SK-MEL-5 (cell line): ENCODE measurements at places on chromosomes 12 and 14. TPM values are rescaled to one million over a fixed set of nuclear protein-coding genes. Genes with fewer than 3 reads are reported as not detected.
A peak's percentile ranks its signal among the peaks of the same experiment; 100 is the strongest.

RPL10L gene
- not detected in 2 replicates for total RNA-seq

DNA sequence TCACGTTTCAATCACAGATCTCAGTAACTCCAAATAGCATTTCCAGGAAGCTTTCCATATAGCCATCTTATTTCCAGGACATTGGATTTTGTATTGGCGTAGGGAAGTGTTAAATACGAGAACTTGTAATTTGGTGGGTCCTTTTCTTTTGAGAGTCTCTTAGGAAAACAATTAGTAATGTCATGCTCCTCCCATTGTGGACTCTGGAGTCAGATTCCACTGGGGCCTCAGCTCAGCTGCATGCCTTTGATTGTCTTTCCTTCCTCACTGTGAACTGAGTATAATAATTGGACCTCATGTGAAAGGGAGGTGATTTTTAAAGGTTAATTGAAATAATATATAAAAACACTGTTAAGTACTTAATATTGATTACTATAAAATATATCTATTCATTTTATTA, 462.6 kb downstream of the NPAS3 start:
- no peak for DNase-seq

GRCh38 chr12:1993341-1993740, 10.9 kb downstream of the DCP1B start:
- DNase-seq = no peak

GRCh38 chr14:35341751-35342488, 49.7 kb downstream of the PSMA6 start:
- peak; percentile 82 for DNase-seq

DNA sequence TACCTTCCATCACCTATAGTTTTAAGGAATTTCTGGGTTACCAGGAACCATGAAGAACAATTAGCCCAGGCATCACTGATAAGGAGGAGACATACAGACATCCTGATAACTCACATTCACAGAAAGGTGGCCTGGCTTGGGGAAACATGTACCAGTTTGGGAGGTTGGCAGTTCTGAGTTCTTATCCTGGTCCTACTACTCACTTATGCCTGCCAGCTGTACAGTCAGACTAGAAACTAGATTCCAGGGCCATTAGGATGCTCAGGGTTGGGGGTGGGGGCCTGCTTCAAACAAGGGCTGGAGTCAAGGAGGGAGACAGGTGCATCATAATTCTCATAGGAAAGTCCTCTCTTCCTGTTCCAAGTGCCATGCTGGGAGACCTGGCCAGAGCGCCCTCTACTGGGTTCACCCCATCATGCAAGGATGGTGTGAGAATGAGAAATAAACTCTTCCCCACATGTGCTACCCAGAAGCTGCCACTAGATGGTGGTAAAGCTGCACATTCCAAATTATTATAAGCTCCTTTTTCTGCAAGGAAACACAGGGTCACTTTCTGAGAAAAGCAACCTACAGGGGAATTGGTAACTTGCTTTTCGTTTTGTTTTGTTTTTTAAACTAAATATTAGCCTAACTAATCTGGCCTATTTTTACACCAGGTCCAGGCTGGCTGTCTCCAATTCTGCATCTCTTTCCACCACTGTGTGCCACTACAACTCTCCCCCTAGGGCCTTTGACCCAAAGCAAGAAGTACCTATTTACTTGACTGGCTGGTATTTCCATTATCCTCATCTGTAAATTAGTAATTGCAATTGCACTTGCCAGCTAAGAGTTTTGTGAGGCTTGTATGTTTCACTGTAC, 14.5 kb downstream of the OAS2 start:
- peak; percentile 87 for DNase-seq

DNA sequence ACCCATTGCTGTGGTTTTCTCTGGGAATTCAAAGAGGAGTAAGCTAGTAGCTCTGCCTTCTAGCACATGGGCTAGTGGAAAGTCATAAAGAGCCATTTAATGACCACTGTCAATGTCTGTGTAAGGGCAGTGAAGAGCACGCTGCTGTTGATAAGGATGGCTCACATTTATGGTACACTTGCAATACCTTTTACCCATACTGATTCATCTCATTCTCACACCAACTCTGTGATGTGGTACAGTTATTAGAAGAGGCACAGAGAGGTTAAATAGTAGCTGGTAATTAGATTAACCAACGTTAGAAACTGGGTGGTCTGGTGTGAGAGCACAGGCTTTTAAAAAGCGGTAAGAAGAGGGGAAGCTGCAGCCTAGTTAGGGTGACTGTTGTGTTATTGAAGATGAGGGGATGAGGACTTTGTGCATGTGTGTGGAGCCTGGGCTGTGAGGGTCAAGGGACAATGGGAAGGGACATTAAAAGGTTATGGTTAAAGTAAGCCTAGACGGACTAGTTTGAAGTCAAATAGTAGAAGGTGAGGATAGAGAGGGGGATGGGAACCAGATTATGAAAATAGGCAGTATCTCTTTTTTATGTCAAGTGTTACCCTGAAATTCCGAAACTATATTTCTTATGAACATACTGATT, 25.2 kb downstream of the RASSF3 start:
- DNase-seq = no peak

KRT73 gene
- total RNA-seq = not detected in 2 replicates

GZMH gene
- not detected in 2 replicates for total RNA-seq

DNA sequence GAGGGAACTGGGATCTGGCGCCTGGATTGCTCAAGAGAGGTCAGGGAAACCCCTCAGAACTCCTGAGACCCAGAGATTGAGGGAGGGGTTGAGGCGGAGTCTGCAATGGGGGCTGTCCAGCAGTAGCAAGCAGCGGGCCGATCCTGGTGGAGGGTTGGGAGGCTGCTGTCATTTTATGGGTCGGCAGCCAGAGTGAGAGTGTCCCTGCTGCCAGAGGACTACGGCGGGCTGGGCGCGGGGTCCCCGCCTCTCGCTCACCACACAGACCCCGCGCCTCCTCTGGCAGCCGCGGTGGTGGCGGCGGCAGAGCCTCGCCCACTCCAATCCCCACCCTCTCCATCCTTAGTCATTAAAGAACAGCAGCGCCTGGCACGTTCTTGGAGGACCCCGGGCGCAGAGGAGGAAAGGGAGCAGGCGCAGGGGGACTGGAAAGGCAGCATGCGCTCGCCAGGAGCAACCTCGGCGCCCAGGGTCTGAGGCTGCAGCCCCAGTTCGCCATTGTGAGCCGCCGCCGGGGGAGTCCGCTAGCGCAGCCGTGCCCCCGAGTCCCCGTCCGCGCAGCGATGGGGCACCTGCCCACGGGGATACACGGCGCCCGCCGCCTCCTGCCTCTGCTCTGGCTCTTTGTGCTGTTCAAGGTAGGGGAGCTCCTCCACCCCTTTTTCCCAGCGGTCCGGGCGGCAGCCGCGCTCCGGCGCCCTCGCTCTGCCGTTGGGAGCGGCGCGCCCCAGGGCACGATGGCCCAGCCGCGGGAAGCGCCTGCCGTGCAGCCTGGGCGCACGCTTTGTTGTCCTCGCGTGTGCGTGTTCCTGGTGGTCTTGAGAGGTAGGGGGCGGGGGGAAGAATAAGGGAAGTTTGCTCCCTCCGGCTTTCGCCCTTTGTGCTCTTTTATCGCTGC, at the start of gene PTPRO:
PTPRO (plus strand) TSS at position 345 of the 898 bp plus-strand sequence.
- DNase-seq = no peak

MIPOL1 gene
- 3.7 and 6.5 TPM in 2 replicates for total RNA-seq

TMEM179 gene
- 0.32 and 0.88 TPM in 2 replicates for total RNA-seq

DNA sequence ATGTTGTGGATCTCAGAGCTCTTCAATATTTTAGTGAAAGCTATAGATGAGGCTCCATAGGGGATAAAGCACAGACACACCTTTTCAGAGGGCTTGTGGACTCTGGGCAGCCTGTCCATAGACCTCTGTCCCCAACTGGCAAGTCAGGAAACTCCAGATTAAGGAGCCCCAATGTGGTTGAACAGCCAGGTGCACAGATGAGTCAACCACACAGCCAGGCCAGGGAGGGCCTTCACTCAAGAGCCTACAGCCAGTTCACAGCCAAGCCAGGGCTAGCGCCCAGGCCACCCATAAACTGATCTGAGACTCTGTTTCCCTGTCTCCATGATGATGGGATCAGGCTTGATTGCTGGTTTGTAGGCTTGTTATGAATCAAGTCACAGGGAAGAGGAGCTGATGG, 1.0 kb upstream of the BDKRB2 start:
- no peak for DNase-seq

DNA sequence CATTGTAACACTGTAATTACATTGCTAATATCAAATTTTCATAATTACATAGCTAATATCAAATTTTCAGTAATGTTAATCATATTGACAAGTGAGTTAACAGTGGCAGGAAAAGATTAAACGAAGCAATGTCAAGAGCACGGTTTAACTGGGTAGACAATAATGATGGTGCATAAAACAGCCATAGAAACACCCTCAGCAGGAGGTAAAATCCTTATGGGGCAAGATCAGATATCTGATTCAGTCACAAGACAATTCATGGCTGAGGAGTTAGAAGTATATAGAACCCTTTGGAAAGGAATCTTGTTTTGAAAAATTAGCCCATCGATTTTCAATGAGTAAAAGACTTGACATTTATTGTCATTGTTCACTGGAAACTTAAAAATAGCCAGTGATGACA, 190.6 kb downstream of the SLC2A13 start:
- DNase-seq = no peak

DNA sequence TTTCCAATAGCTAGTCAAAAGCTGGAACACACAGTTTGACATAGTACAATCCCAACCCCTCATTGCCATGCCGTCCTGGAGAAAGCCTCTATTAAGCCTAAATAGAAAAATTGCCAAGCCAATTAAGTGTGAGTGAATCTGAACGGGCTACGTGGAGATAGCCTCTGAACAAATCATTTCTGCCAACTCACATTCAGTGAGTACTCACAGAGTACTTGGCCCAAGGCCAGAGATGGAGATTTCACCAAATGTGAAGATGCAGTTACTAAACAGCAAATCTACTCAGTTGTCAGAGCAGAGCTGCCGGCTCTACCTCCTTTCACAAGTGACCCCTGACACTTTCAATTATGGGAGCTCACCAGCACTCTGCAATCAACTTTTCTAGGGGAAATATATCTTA, 350.0 kb downstream of the GALC start:
- DNase-seq = no peak

GRCh38 chr12:70772836-70773235, 135.6 kb upstream of the PTPRB start:
- no peak for DNase-seq

TMTC1 gene
- 12.7 and 12.9 TPM in 2 replicates for total RNA-seq

OVCH1 gene
- not detected in 2 replicates for total RNA-seq

DNA sequence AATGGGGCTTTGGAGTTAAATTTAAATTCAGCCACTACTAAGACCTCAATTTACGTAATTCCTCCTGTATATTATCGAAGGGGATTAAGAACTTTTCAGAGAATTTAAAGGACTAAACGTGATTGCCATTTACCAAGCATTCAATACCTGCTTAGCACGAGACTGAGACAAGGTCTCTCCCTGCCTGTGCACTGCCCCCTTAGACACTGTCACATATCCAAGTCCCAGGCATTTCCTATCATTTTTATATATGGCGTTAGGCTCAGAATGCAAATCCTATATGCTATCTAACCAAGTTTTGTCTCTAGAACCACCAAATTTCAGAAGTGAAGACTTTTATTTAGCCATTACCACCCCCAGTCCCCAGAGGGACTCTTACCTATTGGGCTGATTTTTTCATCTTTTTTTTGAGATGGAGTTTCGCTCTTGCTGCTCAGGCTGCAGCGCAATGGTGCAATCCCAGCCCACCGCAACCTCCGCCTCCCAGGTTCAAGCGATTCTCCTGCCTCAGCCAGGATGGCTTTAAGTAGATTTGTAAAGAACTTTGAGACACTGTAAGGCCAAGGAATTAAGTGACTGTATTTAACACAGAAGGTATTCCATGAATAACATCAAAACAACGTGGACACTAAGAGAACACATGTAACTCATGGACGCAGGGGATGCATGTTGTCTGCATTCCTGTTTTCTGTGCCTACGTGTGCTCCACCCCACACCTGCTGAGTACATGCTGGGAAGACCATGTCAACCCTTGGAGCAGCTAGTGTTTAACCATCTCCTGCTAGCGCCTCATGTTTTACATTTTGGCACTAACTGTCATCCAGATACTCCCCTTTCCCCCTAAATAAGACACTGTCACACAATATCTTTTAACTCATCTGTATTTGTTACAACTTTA, 6.4 kb downstream of the HSP90AA1 start:
- no peak for DNase-seq

GRCh38 chr12:62689042-62689839, 222.6 kb downstream of the MON2 start:
- DNase-seq = no peak

RARG gene
- 5.6 and 7.0 TPM in 2 replicates for total RNA-seq

GRCh38 chr12:6382371-6382770, 1.6 kb upstream of the LTBR start:
- DNase-seq = no peak

- DNase-seq = no peak
Observed at GRCh38 chr14:22850944-22851764, 14.8 kb downstream of the MMP14 start.

- DNase-seq = no peak
Observed at GRCh38 chr12:80419644-80420043, 24.4 kb upstream of the PTPRQ start.

GRCh38 chr14:100393362-100393761, 70.2 kb downstream of the SLC25A47 start:
- no peak for DNase-seq

DNA sequence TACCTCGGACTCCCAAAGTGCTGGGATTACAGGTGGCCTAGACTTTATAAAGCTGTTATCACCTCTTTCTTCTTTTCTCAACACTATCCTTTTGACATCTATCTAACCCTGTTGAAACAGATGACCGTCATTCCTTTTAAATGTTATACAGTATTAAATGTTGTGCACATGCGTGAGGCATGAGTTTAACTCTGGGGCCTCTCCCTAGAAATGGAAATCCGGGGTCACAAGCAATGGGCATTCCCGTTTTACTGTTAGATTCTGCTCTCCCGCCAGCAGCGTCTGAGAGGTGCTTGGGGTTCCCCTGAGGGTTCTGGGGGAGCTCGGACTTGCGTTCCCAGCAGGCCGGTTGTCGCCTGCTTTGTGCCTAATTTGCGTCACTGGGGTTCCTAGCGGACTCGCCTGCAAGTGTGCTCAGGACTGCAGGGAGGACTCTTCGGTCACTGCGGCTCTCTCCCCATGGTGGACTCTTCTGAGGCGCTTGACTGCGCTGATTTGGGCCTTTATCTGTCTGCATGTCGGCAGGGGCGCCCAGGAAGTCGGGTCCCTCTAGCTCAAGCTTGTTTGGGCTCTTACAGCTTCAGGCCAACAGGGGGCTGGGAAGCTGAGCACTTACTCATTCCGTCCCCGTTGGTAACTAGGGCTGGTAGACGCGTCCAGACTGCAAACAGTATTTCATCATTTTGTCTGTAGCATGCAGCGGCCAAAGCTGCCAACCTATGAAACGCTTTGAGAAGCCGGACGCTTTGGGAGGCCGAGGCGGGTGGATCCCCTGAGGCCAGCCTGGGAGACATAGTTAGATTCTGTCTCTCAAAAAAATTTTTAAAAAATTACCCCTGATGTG, 1.2 kb upstream of the RAN start:
- DNase-seq = peak; percentile 21

DNA sequence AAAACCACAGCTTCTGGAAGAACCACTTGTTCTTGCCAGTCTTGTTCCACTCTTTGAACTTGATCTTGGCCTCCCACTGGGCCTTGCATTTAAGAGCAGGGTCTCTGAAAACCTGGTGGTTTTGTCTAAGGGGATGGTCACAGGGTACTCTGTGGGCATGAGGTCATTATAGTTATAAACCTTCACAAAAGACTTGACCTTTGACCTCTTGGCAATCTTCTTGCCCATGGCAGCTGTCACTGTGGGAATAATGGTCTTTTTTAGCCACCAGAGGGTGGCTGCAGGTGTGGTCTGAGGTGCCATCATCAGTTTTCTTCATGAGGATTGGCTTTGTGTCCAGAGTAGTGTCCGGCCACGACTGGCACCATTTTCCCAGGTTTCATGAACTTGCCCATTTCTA, 9.1 kb downstream of the ATP6V0A2 start:
- no peak for DNase-seq

- DNase-seq = no peak
Observed at GRCh38 chr12:26867080-26867479, 34.1 kb upstream of the ITPR2 start.

SERPINA5 gene
- 0.16 and 0.32 TPM in 2 replicates for total RNA-seq
